Kidney epithelial cell (primary cell): ENCODE measurements at places on chromosomes 2 and 18. TPM values are rescaled to one million over a fixed set of nuclear protein-coding genes. Genes with fewer than 3 reads are reported as not detected.

Gene TAF4B
- total RNA-seq, result 6.9 and 9.5 TPM in 2 replicates

Gene DAPL1
- total RNA-seq, result not detected in 2 replicates

Gene KCNG2
- total RNA-seq, result not detected in 2 replicates

Gene SERPINB11
- total RNA-seq, result not detected in 2 replicates

Gene SERPINB4
- not detected in 2 replicates for total RNA-seq

Gene HOXD12
- total RNA-seq, result not detected in 2 replicates

Gene OSR1
- total RNA-seq, result 0.04 TPM in 1 of 2 replicates, not detected in the other

Gene COQ10B
- 24.2 and 26.4 TPM in 2 replicates for total RNA-seq

Gene HYCC2
- 6.9 and 7.3 TPM in 2 replicates for total RNA-seq

Gene VIT
- not detected in 2 replicates for total RNA-seq

Gene LPIN1
- 23.6 and 30.6 TPM in 2 replicates for total RNA-seq

Gene CROCC2
- total RNA-seq, result not detected in 2 replicates

Gene SMARCAL1
- total RNA-seq, result 24.0 and 135 TPM in 2 replicates

Gene SERPINB13
- total RNA-seq, result not detected in 2 replicates

Gene RTP5
- total RNA-seq, result not detected in 2 replicates

Gene MXD1
- total RNA-seq, result 14.1 and 14.4 TPM in 2 replicates
